ENCODE measurements at places on chromosomes 13 and 19.

DNA sequence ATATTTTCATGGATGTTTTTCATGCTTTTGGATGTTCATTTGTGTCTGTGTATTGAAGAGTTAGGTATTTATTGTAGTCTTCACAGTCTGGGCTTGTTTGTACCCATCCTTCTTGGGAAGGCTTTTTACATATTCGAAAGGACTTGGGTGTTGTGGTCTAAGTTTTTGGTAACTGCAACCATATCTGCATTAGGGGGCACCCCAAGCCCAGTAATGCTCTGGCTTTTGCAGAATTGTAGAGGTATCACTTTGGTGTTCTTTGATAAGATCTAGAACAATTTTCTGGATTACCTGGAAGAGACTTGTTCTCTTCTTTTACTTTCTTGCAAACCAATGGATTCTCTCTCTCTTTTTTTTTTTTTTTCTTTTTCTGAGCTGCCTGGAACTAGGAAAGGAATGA lies 581.3 kb downstream of the DACH1 start:
- DNase-seq = peak; percentile 2

GRCh38 chr13:106187101-106187500 lies 348.4 kb downstream of the EFNB2 start:
- DNase-seq = no peak

DNA sequence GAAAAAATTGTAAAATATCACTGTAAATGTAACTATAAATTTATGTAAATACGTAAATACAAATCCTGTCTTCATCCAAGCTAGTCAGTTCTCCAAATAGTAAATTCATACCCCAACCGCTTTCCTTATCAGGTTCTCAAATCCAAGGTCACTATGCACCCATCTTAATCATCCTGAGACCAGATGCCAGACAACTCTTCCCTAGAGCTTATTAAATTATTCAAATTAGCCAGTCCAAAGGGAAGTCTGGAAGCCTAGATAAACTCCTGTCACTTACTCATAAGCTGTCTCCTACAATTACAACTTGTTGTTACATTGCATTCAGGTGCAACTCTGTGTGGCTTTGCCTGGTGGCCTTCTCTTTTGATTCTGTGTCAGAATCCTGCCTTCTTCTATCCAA lies 836.1 kb upstream of the PCDH20 start:
- DNase-seq = no peak

- no peak for DNase-seq
Measured at GRCh38 chr19:13974073-13974472, 21.8 kb downstream of the DCAF15 start.

- no peak for DNase-seq
Measured at GRCh38 chr13:30859326-30859725, 46.7 kb upstream of the MEDAG start.

GRCh38 chr13:67134417-67135129 lies 95.6 kb downstream of the PCDH9 start:
- DNase-seq = no peak

GRCh38 chr13:97282705-97283104 lies 60.6 kb downstream of the MBNL2 start:
- DNase-seq = no peak

DNA sequence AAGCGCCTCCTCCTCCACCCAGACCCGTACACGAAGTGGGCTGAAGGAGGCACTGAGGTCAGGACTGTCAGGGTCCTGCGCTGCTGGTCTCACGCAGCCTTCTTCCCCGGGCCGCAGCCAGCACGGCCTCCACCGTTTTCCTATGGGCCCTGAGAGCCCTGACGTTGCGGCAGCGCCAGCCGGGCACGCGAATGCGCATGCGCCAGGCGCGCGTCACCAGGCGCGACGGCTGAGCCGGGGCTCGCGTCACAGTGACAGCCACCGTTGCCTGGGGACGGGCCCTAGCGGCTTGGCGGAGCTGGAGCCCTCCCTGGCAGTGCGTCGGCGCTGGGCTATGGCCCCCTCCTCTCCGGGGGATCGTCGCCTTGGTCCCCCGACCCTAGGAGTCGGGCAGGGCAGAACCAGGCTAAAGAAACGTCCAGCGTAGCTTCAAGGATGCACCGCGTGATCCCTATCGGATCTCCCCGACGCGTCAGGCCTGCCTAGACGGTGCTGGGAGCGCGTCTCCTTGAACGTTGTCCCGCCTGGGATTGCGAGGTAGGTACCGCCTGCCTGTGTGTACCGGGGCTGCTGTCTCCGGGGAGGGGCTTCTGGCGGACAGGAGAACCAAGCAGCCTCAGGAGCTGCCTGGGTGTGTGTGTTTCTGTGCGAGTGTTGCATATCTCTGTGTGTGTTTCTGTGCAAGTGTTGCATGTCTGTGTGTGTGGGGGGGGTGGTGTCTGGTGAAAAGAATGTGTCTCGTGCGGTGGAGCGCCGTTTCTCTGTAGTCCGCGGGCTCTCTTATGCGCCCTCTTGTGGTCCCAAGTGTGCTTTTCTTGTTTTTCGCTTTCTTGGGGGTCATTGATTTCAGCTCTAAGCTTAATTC lies 43.2 kb downstream of the ZNF571 start:
- DNase-seq = peak; percentile 75

DNA sequence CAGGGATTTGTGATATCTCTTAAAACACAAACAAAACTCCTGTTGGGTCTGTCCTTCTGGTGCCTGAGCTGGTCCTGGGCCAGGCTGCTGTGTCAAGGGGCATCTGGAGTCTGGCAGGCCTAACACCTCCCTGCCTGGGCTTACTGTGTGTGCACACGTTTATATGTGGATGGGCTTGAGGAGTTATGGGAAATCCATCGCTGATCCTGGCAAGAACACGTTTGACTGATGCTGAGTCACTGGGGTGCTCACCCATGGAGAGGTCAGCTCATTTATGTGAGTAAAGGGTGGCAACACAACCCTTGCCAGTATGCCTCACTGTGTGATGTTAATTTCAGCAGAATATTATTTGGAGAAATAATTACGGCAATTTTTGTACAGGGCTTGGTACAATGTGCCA lies 44.5 kb upstream of the PCDH8 start:
- no peak for DNase-seq

- DNase-seq = peak; percentile 52
Measured at GRCh38 chr19:36916991-36917390, 859 bp downstream of the ZNF568 start.

DNA sequence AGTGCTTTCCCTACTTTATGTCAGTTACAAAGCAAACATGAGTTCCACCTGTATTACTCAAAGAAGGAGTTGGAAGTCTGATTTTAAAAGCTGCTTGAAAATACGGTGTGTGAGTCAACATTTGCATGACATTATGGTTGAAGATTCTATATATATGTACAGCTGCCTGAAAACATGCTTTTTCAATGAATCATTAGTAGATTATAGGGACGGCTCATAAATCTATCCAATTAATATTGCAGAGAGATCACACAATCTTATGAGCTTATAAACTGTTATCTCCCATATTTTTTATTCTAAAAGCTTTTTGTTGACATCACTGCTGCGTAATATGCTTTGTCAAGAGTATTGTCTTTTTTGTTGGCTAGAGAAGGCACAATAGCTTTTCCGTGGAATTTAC lies 873.8 kb downstream of the SLITRK6 start:
- no peak for DNase-seq

GRCh38 chr19:21335721-21336120 lies 6.5 kb upstream of the ZNF708 start:
- DNase-seq = peak; percentile 1

DNA sequence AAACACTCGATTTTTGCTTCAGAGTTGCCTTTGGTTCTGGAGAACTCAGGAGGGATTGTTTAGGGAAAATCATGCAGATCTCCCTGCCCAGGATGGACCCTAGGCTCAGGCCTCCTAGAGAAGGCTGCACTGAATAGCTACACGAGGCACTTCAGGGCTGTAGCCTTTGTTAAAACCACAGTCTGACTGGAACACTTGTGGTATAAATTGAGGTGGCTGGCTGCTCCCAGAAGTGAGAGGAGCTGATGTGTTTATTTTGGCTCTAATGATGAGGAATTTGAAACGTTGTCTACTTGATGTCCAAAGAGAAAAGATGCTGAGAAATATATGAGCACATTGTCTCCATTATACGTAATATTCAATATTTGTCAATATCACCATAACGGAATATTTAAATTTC lies 762.1 kb upstream of the ARGLU1 start:
- DNase-seq = no peak

- DNase-seq = no peak
Measured at GRCh38 chr13:76454991-76455390, 431.2 kb downstream of the KCTD12 start.

GRCh38 chr13:40145139-40145538 lies 489.7 kb downstream of the COG6 start:
- no peak for DNase-seq

- DNase-seq = no peak
Measured at GRCh38 chr19:17680230-17680722, 7.9 kb downstream of the UNC13A start.

DNA sequence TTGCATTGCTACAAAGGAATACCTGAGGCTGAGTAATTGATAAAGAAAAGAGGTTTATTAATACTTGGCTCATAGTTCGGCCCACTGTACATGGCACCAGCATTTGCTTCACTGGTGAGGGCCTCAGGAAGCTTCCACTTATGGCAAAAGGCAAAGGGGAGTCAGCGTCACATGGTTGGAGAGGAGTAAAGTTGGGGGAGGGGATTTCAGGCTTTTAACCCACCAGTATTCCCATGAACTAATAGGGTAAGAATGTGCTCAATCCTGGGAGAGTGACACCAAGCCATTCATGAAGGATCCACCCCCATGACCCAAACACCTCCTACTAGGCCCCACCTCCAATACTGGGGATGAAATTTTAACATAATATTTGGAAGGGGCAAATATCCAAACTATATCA lies 82.5 kb upstream of the MYCBP2 start:
- DNase-seq = no peak

DNA sequence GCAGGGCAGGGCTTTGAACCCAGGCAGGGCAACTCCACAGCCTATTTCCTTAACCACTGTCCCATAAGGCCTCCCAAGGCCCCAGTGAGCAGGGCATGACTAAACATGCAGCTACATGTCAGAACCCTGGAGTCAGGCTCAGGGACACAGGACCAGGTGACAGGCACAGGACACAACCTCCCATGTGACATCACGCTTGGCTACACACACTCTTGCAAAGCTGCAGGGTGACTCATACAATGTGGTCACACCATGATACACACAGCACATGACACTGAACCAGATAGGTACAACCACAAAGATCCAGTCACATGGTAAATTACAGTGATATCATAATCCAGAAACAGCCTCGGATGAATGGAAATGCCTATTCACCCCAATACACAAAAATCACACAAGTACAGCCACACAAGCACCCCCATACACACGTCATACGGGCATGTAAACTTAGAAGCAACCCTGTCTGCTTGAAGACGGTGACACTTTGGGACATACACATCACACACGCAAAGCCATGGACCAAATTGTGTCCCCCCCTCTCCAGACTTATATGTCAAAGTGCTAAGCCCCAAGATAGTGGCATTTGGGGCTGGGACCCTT lies 14.5 kb downstream of the KLK4 start:
- DNase-seq = no peak

DNA sequence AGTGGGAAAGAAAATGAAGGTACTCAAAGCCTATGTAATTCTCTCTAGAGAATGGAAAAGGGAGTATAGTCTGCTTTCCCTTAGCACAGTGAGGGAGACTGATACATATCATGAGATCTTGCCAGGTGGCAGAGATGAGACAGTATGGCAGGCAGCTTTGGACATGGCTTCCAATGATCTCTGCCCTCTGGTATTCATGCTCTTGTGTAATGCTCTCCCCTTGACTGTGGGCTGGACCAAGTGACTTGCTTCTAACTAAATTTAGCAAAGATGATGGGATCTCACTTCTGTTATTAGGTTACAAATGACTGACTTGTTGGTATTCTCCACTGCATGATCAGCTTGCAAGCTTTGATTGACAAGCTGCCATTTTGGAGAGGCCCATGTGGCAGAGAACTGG lies 10.2 kb downstream of the ZNF132 start:
- no peak for DNase-seq

DNA sequence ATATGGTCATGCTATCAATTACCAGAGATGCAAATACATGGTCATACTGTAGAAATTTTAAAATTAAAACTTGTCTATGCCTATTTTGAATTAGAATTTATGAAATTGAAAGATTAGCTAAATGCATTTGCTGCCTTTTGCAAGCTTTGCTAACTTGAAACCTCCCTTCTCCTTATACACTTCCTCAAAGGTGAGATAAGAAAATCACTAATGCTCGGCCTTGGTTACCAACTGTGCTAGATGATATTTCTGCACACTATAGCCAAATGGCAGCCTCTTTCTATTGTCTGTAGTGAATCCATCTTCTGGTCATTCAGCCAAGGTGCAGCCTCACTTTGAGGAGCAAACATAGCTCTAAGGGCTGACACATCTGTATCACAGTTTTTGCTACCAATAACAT lies 31.1 kb upstream of the MYCBP2 start:
- no peak for DNase-seq

GRCh38 chr19:54218259-54218658 lies 4.5 kb downstream of the LILRB3 start:
- no peak for DNase-seq

DNA sequence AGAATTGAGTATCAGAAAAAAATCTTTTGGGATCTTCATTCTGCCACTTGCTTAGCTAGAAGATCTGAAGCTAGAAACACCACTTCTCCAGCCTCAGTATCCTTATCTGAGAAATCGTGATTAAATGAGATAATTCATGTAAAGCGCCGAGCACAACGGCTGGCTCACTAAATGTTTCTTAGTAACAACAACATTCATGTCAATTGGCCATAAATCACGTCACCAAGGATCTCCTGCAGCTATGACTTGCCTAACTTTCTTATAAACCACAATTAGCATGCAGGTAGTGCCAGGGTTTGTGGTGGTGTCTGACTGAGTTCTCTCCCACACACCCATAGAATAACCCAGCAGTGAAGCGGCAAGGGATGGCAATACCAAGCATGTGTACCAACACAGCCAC lies 501.3 kb downstream of the EFNB2 start:
- no peak for DNase-seq

GRCh38 chr13:48429886-48430285 lies 17.0 kb upstream of the LPAR6 start:
- no peak for DNase-seq

DNA sequence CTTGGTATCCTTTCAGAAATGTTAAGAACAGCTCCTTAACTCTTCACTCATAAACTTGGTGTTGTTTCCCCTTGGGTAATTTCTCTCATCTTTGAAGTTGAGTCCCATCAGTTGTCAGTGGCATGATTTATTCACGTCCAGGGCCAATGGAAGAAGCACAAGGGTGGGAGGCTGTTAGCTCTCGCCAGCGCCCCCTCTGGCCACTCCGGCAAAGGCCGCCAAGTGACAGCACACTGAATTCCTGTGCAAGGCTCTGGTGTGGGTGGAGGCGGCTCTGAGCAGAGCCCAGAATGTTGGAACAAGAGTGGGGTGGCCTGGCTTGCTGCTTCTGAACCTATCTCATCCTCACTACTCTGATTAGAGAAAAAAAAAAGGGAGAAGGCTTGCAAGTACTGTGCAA lies 13.1 kb upstream of the MEDAG start:
- DNase-seq = peak; percentile 22

GRCh38 chr13:28584873-28585381 lies 74.0 kb upstream of the POMP start:
- DNase-seq = no peak

Measured in erythroblast (primary cell).